Renal cortical epithelial cell (primary cell): ENCODE measurements at places on chromosomes 16 and 17. TPM values are rescaled to one million over a fixed set of nuclear protein-coding genes. Genes with fewer than 3 reads are reported as not detected.
A peak's percentile ranks its signal among the peaks of the same experiment; 100 is the strongest.

- no peak for DNase-seq
These were observed 23.7 kb upstream of the DRG2 start for GRCh38 chr17:18064053-18064452.

GRCh38 chr17:74241431-74241830 is 28.1 kb downstream of the TTYH2 start:
- peak; percentile 1 for DNase-seq

GRCh38 chr17:50955667-50956120 is 89.5 kb upstream of the TOB1 start:
- no peak for DNase-seq

GRCh38 chr17:66255112-66255511 is 25.9 kb upstream of the APOH start:
- DNase-seq, result peak; percentile 80

DNA sequence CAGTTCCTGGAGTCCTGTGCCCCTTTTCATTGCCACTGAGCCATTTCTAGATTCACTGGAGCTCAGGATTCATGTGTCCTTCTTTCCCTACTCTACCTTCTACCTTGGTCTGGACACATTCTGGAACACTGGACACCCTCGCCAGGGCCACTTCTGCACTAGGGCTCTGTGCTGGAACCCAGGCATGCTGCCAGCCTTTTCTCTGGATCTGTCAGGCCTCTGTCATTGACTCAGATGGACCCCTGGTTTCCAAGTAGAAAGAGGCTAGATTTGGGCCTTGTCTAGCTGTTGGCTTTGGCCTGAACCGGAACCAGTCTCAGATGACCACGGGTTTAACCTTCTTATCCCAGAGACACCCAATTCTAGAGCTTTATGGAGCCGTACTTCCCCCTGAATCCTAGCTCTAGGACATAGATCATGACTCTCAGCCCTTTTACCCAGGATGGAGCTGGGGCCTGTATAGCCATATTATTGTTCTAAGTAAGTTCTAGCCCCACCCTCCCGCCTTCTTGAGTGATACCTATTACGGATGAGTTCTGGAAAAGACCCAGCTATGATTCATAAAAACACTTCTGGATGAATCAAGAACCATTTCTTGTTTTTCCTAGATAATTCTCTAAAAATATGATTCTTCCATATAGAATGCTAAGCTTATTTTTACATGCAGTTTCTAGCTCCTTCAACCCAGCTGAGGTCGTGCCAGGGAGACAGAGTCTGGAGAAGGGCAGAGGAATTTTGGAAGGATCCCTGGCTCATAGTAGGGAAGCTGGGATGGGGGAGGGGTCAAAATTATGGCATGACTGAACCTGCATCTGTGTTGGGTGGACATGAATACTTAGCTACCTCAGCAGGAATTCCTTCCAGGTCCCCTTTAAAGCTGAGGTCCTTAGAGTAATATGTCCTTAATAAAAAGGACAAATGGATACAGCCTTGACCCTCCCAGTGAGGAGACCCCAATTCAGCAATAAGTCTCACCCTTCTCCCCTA is 1.1 kb upstream of the CHRNB1 start:
- DNase-seq, result no peak

- DNase-seq, result no peak
These were observed 186.9 kb downstream of the ENGASE start for GRCh38 chr17:79261355-79262072.

- peak; percentile 97 for DNase-seq
These were observed 1.6 kb upstream of the GAST start for GRCh38 chr17:41710472-41711090.

GRCh38 chr16:3356118-3356517 is 429 bp downstream of the OR2C1 start:
- DNase-seq, result no peak

DNA sequence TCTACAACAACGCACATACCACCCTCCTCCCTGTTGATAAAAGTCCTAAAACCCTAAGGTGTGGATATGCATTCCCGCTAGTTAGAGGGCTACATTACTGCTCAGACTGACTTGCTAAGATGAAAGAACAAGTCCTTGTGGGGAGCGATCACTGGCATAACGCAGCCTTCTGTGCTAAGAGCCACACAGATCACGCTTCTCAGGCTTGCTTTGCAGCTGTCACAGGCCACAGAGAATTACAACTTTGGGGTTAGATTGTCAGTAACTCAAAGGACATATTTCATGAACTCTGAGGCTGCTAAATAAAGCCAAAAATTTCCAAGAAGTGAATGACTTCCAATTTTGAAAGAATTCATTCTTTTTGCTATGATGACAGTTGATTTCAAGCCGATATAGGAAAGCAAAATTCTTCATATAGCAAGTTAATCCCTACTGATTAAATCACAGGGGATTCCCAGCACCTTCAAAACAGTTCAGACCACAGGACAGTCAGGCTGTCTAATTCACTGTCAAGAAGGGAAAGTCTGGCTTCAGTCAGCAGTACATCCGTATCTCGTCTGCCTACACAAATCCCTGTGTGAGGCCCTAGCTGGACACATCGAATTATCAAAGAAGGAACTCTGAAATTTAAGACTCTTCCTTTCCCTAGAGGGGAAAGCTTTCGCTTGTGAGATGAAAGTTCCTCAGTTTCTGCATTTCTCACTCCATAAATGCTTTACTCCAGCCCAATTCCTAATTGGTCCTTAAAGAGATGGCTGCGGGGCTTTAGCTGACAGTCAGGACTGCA is 107.1 kb downstream of the VPS53 start:
- DNase-seq, result no peak

- DNase-seq, result peak; percentile 26
These were observed 107.6 kb downstream of the SPECC1 start for GRCh38 chr17:20116683-20117309.

- no peak for DNase-seq
These were observed 1.4 kb downstream of the TRAF4 start for GRCh38 chr17:28744972-28745785.

DNA sequence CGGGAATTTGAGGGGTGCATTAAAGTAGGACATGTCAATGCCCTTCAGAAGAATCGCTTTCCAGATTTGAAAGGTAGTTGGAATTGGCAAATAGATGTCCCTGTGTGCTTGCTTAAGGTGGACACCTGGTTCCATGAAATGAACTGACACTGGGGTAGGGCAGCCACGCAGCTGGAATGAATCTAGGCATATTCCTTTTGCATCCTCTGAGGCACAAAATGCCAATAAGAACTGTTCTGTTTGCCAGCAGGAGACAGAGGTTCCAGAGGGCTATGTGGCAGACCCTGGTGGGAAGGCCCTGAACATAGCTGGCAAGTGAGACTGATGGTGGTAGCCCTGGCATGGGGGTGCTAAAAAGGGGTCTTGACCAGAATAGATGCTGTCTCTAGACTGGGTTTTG is 61.5 kb downstream of the SLC6A2 start:
- no peak for DNase-seq

- no peak for DNase-seq
These were observed 32.4 kb downstream of the SCNN1B start for GRCh38 chr16:23334457-23334853.

GRCh38 chr17:60139438-60140285 is 10.1 kb upstream of the CA4 start:
- peak; percentile 25 for DNase-seq

- peak; percentile 40 for DNase-seq
These were observed 92.1 kb downstream of the ZDHHC7 start for GRCh38 chr16:84919269-84919668.

DNA sequence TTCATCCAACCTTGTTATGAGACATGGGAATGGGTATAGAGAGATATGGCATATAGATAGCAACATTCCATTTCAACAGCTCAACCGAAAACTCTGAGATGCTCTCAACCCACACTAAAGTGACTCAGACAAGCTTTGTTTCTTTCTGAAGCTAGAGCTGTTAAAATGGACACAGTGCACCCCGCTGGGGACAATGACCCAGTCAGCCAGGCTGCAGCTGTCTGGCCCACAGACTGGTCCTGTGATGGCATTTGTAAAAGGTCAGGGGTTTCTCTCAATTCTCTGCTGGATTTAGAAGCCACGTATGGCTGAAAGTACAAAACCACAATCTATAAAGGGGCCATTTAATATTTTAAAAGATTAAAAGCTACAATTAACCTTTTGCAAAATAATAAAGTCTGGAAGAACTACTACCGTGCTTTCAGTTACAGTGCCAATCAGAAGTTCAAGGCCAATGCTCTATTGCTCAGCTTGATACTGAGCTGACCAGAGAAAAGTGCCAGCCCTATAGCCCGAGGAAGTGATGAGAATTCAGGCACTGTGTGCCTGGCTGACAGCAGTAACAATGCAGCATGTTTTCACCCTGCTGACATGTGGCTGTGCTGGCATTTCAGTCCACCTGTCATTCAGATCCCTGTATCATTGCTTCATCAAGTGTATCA is 60.2 kb downstream of the TEX2 start:
- DNase-seq, result peak; percentile 41

DNA sequence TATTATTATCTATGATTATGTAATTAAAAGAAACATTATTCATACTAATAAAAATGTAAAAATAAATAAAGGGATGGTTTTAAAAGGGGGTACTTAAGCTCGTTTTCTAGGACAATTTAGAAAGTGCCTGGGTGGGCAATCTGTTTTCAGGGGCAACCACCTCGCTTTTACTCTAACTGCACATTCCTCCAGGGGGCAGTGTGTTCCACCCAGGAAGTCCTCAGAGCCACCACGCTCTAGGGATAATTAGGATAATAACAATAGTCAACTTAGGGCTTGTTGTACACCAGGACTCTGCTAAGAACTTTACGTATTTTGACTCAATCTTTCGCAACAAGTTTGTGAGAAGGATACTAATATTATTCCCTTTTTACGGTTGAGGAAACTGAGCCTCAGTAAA is 396.7 kb upstream of the MAF start:
- DNase-seq, result peak; percentile 17

- peak; percentile 97 for DNase-seq
These were observed 17.9 kb upstream of the NSMCE1 start for GRCh38 chr16:27286451-27286850.

- DNase-seq, result no peak
These were observed 35.2 kb upstream of the SIAH1 start for GRCh38 chr16:48420437-48420836.

GRCh38 chr16:27334838-27335237 is 21.1 kb downstream of the IL4R start:
- no peak for DNase-seq

- no peak for DNase-seq
These were observed 55.9 kb downstream of the IRX6 start for GRCh38 chr16:55379876-55380390.

DNA sequence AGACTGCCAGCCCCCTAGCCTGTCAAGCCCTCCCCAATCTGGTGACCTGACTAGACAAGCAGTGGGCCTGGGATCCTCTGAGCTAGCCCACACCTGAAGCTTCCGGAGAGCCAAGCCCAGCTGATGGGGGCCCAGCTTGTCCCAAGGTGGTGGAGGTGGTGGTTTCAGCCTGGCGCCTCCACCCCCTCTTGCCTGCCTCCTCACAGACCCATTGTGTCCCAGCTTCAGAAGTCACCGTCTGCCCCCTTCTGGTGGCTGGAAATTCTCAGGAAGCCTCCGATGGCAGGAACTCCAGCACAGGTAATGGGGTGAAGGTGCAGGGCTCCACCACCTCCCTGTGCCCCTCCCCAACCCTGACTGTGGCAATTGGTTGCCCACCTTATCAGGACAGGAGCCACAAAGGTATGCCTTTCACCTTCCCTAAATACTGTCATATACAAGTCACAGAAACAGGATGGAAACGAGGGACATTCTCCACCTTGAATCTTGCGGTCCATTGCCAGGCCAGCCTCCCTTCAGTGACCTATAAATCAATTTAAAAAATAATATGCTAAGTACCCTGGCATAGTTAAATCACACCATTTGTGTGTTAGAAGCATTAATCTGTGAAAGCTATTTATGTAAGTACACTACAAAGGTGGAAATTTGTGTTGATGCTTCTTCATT is 66.0 kb upstream of the ZNF423 start:
- peak; percentile 22 for DNase-seq

DNA sequence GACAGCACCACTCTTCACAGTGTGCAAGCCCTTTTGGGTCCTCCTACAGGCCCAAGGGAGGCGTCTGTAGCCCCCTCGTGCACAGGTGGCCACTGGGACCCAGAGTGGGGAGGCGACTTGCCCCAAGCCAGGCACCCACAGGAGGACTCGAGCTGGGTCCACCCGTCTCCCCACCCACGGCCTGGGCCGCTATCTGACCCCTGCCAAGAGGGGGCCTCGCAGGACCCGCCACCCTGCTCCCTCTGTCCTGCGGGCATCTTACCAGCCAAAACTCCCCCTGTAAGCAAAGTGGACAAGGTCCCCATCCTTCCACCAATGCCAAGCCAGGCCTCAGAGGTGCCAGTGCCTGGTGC is 31.1 kb downstream of the CNGB1 start:
- DNase-seq, result no peak

- peak; percentile 12 for DNase-seq
These were observed at the start of gene CRYM for GRCh38 chr16:21277927-21278706. Gene CRYM (minus strand): TSS chr16:21278290. CDS start chr16:21278251, 39 bp downstream.

- DNase-seq, result no peak
These were observed 11.4 kb downstream of the SCGB1C2 start for GRCh38 chr17:148757-149156.

GRCh38 chr17:63095459-63095858 is 129.4 kb downstream of the TANC2 start:
- DNase-seq, result no peak

GRCh38 chr16:2459647-2460390 is at the start of gene TEDC2:
Gene TEDC2 (plus strand): TSS chr16:2460109. CDS start chr16:2460145, 36 bp downstream.
- peak; percentile 83 for DNase-seq

- peak; percentile 36 for DNase-seq
These were observed 16.4 kb downstream of the CDYL2 start for GRCh38 chr16:80788027-80788426.

ST6GALNAC2 gene
- 3.5 and 8.0 TPM in 2 replicates for total RNA-seq

RFNG gene
- total RNA-seq, result 27.3 and 31.0 TPM in 2 replicates

OTOA gene
- 0.10 TPM in 1 of 2 replicates, not detected in the other for total RNA-seq

CCL17 gene
- total RNA-seq, result not detected in 2 replicates

ABCC11 gene
- total RNA-seq, result 0.05 TPM in 1 of 2 replicates, not detected in the other

ADGRG3 gene
- total RNA-seq, result not detected in 2 replicates

CD300H gene
- not detected in 2 replicates for total RNA-seq

CYGB gene
- 10.3 and 49.8 TPM in 2 replicates for total RNA-seq

GINS2 gene
- 0.45 and 7.3 TPM in 2 replicates for total RNA-seq

SCNN1B gene
- total RNA-seq, result not detected in 2 replicates

ABCA10 gene
- 0.55 TPM in 1 of 2 replicates, not detected in the other for total RNA-seq

TMC5 gene
- total RNA-seq, result 0.05 and 0.17 TPM in 2 replicates

PLLP gene
- total RNA-seq, result 20.6 and 66.5 TPM in 2 replicates

MAP3K3 gene
- total RNA-seq, result 12.0 and 23.2 TPM in 2 replicates

FBXO39 gene
- 0.20 TPM in 1 of 2 replicates, not detected in the other for total RNA-seq

TMC7 gene
- total RNA-seq, result 0.87 and 1.1 TPM in 2 replicates

KRTAP2-1 gene
- not detected in 2 replicates for total RNA-seq
